ENCODE measurements at places on chromosomes 6 and 20.

DNA sequence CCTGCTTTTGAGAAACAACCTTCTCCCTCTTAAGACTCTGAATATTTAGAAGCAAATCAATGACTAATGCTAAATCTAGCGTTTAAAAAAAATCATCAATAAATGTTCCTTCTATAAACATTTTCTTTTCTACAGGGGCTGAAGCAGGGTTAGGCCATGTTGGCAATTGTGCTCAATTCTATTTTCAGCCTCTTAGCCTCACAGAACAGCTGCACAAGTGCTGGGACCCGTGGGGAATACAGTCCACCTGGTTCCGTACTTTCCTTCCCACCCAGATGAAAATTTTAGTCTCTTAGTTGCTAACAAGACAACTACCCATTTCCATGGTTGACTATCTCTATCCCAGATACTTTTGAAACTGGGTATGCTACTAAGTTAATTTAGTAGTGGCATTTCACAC lies 138.6 kb downstream of the RPS12 start:
- DNase-seq, result no peak

DNA sequence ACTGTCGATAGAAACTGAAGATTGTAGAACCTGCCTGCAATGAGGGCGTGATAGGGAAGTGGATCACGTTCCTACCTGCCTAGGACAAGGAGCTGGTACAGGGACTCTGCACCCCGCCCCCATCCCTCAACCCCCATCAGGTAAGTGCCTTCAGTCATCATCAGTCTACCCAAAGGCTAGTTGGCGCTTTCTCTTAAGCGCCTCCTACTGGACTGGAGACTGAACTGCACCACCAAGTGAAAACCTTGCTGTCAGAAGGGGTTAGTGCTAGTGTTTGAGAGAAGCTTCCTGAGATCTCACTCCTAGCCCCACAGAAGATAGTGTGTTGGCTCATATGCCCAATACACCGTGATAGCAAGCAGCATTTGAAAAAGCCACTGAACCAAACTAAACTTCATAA lies 706.5 kb upstream of the MAN1A1 start:
- DNase-seq, result no peak

DNA sequence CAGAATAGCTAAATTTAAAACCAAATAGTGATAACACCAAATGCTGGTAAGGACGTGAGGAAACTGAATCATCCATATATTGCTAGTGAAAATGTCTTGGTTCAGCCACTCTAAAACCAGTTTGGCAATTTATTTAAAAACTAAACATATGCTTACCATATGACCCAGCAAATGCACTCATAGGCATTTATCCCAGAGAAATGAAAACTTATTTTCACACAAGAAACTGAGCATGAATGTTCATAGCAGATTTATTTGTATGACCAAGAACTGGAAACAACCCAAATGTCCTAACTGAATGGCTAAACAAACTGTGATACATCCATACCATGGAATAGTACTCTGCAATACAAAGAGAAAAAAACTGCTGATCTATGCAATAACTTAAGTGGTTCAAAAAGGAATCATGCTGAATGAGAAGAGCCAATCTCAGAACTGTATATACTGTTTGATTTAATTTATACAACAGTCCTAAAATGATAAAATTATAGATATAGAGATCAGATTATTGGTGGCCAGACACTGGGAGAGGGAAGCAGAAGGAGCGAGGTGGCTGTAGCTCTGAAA lies 115.6 kb upstream of the ADGRF1 start:
- DNase-seq, result no peak

DNA sequence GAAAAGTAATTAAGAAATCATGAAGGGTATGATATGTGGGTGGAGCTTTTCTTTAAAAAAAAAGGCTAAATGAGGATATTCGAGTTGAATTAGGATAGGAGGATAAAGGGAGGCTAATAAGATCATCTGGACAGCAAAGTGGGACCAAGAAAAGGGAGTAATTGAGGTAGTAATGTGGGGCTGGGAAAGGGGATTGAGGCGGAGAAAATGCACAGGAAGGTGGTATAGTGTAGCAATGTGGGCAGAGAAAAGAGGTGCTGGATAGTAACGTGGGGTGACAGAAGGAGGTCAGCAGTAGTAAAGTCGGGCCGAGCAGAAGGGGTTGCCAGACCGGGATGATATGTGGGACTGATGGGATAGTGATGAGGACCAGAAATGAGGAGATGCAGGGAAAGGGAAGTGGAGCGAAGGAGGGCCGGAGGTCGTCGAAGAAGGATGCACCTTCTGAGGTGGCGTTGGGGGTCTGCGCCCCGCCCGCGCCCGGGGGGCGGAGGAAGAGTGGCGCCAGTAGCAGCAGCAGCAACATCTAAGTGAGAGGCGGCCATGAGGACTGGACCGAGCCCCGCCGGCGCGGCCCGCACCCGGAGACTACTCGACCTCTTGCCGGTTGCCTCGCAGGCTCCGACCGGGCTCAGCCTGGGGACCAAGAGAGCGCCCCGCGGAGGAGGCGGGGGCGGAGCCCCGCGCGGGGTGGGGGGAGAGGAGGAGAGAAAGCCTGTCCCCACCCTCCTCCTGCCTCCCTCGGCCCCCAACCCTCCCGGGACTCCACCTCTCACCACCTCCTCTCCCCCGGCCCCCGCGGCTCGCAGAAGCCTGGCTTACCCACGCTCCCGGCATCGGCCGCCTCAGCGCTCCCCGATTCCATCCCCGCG lies 887 bp downstream of the GABBR1 start:
- DNase-seq, result peak; percentile 58

DNA sequence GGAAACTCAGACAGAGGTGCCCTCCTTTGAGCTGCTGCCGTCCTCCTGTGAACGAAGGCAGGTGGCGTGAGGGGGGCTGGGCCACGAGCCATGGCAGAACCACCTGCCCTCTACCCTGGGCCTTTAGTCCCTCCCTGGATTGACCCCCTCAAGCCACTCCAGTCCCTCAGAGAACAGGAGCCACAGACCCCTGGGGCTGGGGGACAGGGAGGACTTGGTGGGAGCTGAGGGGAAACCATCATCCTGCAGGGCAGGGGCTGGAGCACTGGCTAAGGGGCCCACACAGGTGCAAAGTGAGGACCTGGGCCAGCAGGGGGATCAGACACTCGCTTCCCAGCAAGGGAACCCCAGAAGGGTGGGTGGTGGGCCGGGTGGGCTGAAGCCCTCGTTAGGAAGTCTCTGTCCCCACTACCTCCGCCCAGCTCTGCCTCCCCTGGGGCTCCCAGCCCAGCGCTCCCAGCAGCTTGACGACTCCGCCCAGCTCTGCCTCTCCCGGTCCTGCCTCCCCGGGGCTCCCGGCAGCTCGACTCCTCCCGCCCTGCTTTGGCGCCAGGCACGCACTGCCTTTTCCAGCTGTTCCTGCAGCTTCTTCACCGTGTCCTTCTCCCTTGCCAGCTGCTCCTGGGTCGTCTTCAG lies 44.4 kb downstream of the DSTN start:
- DNase-seq, result peak; percentile 61

DNA sequence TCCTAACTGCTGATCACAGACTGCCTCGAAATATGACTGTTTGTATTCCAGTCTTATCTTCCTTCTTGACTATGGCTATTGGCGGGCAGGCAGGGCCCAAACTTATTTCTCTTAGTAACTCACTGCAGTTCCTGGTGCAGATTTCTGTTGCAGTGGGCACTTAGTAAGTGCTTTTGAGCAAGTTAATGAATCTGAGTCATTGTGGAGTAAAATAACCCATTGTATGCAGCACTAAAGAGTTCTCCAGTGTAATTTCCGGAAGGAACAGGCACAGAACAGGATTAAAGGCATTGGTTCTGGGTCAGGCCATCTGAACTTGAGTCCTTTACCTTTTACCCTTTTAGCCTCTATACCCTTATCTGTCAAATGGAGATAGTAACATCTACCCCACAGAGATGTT lies 23.6 kb downstream of the SLC35F1 start:
- no peak for DNase-seq

GRCh38 chr6:134902074-134902861 lies 47.6 kb downstream of the ALDH8A1 start:
- DNase-seq, result peak; percentile 18

DNA sequence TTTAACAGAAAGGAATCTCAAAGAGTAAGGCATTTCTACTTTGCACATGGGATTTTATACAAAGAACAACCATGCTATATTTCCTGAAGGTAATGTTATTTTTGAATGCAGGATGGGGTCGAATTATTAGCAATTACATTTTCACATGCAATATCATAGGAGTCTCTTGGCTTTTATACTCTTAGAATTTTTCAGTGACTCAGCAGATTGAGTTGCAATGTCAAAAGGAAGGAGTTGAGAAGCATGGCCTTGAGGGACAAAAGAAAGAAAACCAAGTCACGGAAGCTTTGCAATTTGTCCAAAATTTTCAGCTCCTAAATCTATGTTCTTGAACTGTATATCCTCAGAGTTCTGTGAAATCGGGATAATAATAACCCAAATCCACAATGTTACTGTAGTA lies 181.1 kb downstream of the GRM1 start:
- no peak for DNase-seq

DNA sequence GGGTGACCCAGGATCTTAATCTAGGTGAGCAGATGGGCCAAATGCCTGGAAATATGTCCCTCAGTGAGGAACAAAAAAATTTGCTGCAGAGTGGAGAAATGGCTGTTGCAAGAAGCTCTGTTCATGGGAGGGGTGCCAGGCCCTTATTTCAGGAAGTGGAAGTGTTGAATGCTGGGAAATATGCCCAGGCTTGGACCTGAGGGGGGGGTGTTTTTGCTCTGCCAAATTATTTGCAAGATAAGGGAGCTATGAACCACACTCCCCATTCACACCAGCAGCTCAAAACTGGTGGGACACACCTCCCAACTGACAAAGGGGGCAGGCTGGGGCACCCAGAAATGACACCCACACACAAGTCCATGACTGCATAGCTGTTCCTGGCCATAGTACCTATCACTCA lies 8.7 kb downstream of the CST4 start:
- no peak for DNase-seq

DNA sequence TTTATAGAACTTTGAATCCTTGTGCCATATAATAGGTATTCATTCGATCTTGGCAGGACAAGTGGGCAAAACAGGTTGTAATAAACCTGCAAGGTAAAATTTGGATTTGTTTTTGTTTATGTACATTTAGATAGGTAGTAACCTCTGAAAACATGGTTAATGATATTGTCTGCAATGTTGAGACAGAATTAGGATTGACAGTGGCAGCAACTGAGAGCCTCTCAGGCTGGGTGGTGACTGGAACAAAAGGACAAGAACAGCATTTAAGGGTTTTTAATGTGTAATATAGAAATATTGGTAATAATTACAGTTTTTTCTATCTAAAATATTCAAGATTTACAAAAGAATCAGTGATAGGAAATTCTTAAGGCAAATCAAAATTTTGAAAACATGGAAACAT lies 382.0 kb downstream of the TFAP2B start:
- DNase-seq, result no peak

- no peak for DNase-seq
These were observed 261.2 kb downstream of the DLL1 start for GRCh38 chr6:170029416-170030283.

- peak; percentile 45 for DNase-seq
These were observed 42.3 kb downstream of the GNAS start for GRCh38 chr20:58894652-58895447.

DNA sequence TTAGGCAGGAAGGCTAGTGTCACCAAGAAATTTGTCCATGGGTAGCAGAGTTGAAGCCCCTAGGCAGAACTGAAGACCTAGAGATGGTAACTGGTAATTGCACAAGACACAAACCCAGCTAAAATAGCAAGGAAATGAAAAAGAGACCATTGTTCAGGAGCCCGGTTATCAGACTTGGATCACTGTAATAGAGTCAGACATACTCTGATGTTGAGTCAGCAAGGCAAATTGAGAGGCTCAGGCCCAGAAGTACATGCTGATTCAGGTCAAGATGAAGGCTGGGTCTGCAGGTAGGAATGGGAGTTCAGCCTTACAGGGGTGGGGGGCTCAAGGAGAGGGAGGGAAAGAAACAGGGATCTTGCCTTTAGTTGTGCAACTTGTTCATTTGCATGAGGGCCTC lies 6.5 kb upstream of the TMEM242 start:
- peak; percentile 46 for DNase-seq

DNA sequence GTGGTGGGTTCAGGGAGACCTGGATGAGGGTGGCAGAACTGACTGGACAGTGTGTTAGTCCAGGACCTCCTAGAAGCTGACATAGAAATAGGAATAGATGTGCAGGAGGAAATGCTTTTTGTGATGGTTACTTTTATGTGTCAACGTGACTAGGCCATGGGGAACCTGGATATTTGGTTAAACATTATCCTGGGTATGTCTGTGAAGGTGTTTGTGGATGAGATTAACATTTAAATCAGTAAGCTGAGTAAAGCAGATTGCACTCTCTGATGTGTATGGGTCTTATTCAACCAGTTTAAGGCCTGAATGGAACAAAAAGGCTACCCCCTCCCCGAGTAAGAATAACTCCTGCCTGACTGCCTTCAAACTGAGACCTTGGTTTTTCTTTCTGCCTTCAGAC lies 219.3 kb downstream of the DHX35 start:
- DNase-seq, result no peak

DNA sequence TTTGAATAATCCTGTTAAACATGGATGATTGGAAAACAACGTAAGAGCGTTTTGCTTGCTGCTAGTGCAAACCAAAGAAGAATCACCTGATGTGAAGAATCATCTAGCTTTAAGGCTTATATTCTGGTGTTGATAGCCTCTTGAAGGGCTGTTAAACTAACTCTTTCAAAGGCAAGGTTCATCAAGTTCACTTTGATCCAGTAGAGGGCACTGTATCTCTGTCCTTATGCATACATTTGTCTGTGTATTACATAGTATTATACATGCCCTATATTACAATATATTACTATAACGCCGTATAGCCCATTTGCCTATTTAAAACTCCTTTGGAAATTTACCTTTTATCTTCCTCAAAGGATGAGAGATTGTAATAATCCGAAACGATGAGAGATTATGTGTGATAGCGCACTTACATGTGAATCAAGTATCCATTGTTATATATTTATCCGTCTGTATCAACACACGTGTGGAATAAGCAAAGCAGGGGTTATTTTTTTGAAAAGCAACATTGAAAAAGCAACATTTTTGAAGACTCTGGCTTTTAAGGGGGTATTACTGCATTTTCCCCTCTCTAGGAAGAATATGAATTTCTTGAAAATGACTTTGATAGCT lies 50.8 kb upstream of the NRN1 start:
- DNase-seq, result peak; percentile 57

GRCh38 chr20:15618110-15618509 lies 955.1 kb downstream of the KIF16B start:
- no peak for DNase-seq

Data from GM23248 (cell line).